ENCODE measurements at places on chromosomes 4 and X.

- DNase-seq = no peak
Observed at GRCh38 chr4:86564795-86565194, 29.3 kb upstream of the PTPN13 start.

DNA sequence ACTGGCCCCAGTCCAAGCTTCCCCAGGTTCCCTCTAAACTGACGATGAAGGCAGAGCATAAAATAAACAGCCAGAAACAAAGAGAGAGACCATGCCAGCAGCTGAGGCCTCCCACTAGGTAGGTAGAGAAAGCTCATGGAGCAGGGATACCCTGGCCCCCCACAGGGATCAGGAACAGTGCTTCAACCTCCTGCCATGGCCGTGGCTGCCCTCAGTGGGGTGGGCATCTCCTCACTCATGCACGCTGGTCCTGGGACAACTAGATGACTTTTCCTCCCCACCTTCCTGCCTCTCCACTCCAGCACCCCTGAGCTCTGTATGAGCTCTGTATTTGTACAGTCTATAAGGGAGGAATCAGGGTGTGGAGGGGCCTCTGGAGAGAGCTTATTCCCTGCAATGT is 117.7 kb upstream of the PSAPL1 start:
- DNase-seq = no peak

DNA sequence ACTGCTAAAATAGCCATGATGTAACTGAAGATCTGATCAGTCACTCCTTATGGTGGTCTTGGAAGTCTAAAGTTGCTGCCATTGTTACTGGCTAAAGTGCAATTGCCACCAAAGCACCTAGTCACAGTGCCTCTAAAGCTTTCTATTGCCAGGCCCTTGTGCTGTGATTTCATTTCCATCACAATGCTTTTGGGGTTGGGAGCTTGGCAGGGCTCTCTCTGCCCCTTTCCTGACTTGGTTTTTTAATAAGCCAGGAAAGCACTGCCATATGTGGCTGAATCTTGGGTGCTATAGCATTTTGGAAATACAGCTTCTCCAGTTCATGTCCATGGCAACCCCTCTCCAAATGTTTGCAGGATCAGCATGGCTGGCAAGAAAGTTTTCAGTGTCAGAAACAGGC is 1712.4 kb upstream of the TENM3 start:
- DNase-seq = no peak

GRCh38 chr4:1752284-1753041 is 31.1 kb downstream of the TACC3 start:
- DNase-seq = no peak

DNA sequence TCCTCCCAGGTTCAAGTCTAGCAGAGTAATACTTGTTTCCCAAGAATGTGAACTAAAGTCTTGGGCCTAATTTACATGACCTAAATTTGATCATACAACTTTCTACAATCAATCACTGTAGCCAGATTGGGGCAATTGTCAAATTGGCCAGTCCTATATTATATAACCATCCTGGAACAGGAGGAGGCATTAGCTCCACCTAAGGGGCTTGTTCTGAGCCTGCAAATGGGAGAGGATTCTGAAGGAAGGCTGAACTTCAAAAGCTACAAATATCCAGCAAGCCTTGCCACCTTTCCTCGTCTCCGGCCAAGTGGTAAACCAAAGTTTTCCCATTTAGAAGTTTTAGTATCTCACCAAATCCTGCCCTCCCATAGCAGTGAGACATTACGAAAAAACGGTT is 1289.6 kb upstream of the TENM3 start:
- no peak for DNase-seq

GRCh38 chr4:81471588-81472280 is at the start of gene RASGEF1B:
TSS of gene RASGEF1B (minus strand) at chr4:81471907. CDS start at chr4:81459508, 12,399 bp downstream.
- peak; percentile 92 for DNase-seq

DNA sequence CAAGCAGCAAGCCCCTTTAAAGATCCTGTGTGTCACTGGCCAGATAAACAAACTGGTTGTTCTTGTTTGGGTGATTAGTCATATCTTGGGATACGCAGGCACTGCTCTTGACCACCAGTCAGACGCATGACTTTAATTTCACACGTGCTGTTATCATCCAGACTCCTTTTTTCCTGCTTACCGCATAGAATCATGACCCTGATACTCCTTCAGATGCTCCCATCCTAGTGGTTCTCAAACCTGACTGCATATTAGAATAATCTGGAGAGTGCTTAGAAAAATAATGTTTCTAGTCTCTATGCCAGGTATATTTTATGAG is 78.8 kb downstream of the CLDN22 start:
- no peak for DNase-seq

- peak; percentile 11 for DNase-seq
Observed at GRCh38 chrX:144586756-144587155, 660.5 kb upstream of the SPANXN1 start.

DNA sequence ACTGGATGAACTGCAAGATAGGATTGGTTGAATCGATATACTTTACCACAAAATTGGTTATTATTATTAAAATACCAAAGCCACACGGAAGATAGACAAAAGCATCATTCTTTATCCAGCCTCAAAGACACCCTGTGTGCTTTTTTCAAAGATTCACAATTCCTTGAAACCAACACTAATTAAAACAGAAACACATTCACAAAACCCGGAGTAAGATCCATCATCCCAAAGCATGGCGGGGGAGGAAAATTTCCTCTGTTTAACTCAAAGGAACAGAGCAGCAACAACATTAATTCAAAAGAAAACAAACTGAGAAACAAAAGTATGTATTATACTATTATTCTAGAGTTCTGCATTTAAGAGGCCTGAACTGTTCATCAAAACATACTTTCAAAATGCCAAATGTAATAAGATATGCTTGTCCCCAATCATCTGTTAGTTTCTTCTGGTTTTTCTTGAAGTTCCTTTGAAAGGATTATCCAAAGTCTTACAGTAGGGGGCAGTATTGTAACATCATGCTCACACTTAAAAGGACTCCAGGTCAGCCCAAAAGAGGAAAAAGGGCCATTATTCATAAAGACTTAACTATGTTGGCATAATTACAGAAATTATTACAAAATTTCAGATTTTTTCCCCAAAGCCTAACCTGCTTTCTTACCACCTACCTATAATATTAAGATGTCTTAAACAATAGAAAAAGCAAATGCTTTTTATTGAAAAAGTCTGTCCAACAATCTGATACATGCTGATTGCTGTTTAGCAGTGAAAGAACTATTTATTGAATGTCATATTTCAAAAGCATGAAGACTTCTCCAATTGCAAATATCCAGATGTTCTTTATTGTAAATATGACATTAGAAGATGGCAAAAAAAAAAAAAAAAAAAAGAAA is 168.7 kb downstream of the SCFD2 start:
- DNase-seq = peak; percentile 46

DNA sequence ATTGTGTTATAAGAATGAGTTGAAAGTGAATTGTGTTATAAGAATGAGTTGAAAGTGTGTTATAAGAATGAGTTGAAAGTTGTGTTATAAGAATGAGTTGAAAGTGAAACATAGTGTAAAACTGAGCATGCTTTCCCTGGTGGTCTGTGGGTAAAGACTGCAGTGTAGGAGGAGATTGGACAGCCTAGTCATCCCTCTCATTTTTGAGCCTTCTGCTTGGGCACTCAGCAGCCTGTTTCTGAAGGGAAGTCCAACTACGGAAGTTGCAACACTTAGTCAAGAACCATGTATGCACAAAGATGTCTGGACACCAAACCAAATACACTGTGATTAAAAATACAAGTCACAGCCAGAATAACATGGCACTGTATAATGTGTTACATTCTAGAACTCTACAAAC is 72.6 kb downstream of the ANK2 start:
- DNase-seq = no peak

DNA sequence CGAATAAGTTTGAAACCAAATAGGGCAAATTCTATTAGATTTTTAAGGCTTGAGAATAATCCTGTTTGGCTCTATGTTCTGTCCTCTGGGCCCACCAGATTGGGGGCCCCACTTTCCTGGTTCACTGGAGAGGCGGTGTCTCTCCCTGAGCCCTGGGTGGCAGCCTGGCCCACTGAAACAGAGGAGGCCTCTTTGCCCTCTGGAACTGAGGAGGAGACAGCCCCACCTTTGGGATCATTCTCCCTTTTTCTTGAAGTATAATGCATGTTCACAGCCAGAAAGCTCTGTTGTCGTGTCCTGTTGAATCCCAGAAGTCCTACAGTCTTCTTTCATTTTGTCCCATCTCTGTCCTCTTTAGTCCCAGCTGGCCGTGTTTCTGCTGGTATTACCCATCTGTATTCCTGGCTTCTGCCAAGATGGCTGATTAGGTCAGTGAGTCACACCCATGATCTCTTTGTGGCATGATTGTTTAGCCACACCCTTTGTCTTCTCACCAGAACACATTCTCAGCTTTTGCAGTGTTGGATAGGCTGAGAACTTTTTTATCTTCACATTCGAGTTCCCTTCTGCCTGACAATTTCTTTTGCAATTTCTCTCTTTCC is 8.1 kb upstream of the TBC1D25 start:
- no peak for DNase-seq

GRCh38 chr4:80153874-80154544 is 43.3 kb upstream of the PRDM8 start:
- DNase-seq = no peak

DNA sequence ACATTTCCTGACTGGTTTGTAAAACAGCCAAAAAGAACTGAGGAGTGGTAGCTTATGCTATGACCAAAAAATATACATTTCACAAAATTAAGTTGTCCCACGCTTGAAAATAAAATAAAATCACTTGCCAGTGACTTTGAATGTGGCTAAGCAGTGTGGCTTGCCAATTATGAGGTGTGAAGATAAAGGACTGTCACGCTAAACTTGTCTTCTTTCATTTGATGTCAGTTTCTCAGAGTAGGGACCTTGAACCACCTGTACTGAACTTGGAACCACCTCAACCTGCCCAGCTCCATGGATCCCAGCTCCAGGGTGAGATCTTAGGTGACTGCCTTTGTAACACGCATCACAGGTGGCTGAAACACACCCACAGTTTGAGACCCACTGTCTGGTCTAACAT is 113.7 kb upstream of the TBL1X start:
- DNase-seq = no peak

DNA sequence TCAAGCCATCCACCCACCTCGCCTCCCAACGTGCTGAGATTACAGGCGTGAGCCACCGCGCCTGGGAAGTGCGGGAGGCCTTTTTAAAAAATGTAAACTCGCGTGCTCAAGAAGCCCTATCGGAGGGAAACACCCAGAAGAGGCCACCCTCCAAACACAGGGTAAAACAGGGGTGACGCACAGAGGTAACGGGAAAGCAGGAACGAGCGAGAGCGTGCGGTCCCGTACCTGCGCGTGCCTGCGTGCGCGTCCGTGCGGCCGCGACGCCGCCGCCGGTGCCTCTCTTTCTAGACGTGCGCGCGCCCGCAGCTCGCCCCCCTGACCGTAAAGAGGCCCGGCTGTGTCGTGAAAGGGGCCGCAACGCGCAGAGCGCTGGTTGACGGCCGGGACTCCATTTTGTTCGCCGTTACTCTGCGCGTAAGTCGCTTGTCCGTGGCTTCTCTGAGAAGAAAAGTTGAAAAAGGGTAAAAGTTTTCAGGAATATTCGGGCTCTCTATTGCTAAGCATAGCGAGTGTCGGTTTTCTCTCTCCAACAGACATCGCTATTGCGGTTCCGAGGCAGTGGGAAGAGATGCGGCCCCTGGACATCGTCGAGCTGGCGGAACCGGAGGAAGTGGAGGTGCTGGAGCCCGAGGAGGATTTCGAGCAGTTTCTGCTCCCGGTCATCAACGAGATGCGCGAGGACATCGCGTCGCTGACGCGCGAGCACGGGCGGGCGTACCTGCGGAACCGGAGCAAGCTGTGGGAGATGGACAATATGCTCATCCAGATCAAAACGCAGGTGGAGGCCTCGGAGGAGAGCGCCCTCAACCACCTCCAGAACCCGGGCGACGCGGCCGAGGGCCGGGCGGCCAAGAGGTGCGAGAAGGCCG is at the start of gene MRFAP1:
MRFAP1 (plus strand) TSS at position 394 of the 872 bp plus-strand sequence; CDS start at position 572, 178 bp downstream.
- DNase-seq = peak; percentile 77

DNA sequence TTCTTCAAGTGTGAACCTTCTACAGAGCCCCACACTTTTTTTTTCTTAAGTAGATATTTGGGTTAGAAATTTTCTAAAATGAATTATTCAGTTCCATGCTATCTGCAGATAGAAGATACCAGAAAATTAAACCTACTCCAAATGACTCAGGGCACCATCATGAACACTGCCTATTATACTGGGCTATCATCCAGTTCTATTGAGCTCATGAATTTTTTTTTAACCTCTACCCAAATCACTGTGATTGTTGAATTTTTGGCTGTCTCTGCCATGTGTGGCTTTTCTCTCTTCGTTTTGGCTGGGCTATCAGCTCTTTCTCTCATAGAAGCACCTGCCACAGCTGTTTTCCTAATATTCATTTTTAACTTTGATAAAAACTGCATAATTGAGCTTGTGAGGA is 31.0 kb upstream of the SLC34A2 start:
- DNase-seq = no peak

GRCh38 chr4:140070973-140071372 is 83.0 kb downstream of the MAML3 start:
- no peak for DNase-seq

DNA sequence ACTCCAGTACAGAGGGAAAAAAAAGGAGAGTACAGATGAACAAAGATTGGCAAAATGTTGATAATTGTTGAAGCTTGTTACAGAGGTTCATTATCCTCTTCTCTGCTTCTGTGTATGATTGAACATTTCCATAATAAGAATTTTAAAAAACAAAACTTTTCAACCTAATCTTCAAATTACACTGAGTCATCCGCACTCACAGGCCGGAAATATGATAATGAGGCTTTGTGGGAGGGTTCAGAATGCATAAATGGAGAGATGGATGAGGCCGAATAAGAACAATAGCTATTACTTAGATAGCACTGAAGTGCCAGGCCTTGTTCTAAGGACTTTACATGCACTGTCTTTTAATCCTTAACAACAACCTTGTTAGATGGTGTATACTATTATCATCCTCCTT is 4.6 kb upstream of the ERCC6L start:
- DNase-seq = peak; percentile 37

DNA sequence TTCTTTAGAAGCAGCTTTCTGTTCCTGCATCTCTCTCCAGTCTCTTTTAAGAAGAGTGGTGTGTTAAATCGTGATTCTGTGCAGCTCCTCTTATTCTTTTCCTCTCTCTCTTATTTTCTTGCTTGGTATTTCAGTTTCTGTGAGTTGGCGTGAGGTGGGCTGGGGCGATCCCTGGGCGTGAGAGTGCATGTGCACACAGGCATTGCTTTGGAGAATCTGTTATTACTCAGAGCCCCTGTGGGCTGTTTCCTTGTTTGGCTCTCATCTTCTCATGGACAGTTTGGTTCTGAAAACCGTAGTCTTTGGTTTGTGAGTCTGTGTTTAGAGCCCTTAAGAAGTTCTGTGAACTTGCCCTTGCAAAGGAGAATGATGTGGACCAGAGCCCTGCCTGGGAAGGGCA is 97.2 kb upstream of the CLNK start:
- DNase-seq = no peak

DNA sequence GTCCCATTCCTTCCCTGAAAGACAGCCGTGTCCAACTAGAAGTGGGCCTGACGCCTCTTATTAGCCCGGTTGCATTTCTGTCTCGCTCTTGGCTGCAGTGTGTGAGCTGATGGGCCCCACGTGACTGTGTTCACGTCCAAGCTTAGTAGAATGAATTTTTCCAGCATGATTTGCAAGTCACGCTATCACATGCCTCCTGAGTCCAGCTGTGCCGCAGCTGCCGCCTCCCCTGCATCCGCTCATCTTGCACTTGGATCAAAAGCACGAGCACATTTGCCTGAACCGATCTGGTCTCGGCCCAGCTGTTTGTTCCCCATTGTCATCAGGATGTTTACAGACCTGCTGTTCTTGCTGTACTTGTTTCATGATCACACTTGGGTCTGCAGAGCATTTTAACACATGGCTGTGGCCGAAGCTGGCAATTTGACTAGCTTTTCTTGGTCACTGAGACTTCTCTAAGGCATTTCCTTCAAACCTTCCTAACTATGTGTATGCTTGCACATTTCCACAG is 126.5 kb downstream of the KIT start:
- DNase-seq = no peak

GRCh38 chrX:39720945-39721344 is 376.8 kb downstream of the BCOR start:
- DNase-seq = no peak

Data from NCI-H1436 (cell line).